ENCODE measurements at places on chromosomes 3 and 15.

DNA sequence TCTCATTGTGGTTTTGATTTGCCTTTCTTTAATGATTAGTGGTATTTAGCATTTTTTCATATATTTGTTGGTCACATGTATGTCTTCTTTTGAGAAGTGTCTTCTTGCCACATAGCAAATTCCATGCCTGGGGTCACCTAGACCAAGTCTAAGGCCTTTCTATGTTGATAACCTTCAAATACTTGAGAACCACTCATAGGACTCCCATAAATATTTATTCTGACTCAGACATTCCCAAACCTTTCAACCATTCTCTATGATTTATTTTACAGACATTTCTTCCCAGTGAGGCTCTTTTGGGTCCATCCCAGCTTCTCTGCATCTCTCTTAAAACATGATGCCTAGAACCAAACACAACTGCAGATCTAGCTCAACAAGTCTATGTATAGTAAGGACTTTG lies 69.2 kb downstream of the ATP8B4 start:
- no peak for DNase-seq

DNA sequence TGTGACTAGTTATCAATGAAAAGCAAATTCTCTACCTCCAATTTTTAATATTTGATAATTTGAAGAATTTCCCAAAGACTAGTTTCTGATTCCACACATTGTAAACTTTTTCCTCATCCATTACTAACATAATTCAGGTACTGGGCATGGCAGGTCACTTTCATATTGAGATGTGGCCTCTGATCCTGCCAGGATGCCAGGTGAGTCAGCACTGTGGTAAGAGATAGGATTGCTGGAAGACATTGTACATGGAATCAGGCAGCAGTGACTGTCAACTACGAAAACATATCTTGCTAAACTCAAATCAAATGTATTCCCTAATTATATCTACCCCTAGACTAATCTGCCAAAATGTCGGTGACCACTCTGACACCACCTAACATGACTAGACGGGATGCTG lies 33.2 kb upstream of the POU1F1 start:
- no peak for DNase-seq

DNA sequence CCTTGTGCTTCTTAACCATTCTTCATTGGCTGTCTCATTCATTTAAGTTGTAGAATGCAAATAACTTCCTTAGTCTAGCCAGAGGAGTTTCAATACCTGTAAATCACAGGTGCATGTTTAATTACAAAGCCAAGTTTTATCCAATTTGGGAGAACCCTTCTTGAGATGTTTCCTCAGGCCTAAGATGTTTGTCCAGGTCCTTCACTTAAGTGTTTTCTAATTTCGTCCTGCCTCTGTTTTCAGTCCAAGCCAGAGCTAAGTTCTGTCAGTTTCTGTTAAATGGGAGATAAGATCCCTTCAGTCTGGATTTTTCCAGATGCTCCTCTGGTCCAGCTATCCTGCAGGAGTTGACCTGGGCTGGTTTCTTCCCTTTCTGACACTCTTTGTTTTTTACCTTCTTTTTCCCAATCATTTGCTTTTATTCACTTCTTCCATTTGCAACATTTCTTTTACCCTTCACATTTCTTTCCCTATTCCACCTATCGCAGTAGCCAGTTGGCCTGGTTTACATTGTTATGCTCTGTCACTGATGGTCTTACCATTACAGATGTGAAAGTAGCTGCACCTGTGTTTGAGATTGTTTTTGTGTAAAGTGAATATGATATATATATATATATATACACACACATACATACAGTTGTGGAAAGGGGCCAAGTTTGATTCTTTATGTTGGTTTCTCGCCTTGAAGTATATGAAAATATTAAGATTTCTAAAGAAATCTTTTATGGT lies 34.5 kb downstream of the EIF2AK4 start:
- no peak for DNase-seq

GRCh38 chr3:138937690-138938055 lies 9.3 kb downstream of the FOXL2 start:
- no peak for DNase-seq

- no peak for DNase-seq
Observed at GRCh38 chr15:71148048-71148447, 32.8 kb downstream of the THSD4 start.

- no peak for DNase-seq
Observed at GRCh38 chr15:71275566-71276335, 160.5 kb downstream of the THSD4 start.

DNA sequence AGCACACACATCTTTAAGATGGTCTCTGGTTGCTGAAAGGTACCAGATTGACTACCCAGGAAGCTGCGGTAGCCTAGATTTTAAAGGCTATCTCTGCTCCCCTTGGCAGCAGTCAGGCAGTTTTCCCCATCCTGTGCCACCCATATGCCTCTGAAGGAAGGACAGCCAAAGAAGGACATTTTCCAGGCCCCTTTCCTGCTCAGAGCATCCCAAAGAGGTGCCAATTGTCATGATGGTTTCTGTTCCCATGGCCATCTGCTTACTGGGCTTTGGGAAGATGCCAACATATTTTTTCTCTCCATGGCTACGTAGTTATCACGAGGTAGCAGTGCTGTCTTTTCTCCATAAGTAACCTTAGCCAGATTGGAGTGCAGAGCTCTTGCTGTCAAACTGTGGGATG lies 39.7 kb downstream of the UNC13C start:
- DNase-seq, result no peak

DNA sequence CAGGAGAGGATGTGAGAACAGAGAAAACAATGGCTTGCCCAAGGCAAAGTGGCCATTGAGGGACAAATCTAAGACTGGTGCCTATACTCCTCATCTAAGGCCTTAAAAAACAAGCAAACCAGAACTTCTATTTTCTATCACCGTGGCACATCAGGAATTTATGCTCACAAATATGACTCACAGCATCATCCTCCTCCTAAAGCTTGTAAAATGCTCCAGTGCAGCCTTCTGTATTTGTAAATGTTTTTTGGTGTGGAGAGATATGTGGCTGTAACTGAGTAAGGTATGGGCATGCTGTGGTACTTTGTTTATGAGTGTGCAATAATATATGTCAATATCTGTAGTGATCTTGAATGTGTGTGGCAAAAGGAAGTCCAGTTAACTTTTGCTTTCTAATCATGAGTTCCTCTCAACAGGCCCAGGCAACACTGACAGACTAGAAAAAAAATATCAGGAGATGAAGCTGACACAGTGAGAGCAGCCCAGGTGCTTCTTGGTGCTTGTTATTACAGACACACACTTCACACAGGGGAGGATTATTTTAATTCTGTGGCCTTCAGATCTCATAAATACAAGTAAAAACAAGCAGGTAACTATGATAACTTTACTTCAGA lies 60.3 kb downstream of the CTNNB1 start:
- DNase-seq, result no peak

GRCh38 chr3:187719628-187720336 lies 17.4 kb upstream of the RTP2 start:
- DNase-seq, result no peak

DNA sequence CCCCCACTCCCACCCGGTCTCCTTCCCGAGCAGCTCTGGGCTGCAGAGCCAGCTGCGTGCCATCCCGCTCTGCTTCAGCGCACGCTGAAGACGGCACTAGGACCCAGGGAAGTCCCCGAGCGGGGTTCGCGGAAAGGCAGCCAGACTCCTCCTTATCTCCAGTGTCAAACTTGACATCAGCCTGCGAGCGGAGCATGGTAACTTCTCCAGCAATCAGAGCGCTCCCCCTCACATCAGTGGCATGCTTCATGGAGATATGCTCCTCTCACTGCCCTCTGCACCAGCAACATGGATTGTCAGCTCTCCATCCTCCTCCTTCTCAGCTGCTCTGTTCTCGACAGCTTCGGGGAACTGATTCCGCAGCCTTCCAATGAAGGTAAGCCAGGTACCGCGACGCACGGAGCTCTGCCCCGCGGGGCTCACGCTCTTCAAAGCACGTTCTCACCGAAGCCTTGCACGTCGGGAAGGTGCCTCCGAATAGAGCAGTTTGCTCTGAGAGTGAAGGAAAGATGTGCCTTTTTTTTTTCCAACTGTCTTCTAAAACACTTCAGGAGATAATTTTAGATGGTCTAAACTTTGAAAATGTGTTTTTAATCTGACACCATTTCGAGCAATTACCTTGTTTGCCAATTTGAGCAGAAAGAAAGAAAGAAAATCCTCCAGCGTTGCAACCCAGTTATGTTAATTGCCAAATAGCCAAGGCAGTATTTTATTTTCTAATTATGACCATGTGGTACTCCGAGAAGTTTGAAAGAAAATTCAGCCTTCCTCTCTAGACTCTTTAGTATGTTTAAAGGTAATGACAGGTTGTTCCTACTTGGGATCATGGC lies at the start of gene EPHA3:
Gene EPHA3 (plus strand): TSS at position 161 of the 830 bp plus-strand sequence. CDS start 128 bp downstream, at position 289.
- DNase-seq, result no peak

DNA sequence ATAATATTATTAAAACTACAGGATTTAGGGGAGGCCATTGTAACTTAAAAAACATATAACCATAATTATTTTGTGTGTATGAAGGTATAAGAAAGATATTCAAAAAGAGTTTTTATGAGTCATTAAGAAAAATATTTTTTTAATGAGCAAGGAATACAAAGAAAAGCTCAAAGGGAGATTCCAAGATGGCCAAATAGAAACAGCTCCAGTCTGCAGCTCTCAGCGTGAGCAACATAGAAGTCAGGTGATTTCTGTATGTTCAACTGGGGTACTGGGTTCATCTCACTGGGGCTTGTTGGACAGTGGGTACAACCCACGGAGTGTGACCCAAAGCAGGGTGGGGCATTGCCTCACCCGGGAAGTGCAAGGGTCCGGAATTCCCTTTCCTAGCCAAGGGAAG lies 336.1 kb downstream of the TBL1XR1 start:
- DNase-seq, result no peak

DNA sequence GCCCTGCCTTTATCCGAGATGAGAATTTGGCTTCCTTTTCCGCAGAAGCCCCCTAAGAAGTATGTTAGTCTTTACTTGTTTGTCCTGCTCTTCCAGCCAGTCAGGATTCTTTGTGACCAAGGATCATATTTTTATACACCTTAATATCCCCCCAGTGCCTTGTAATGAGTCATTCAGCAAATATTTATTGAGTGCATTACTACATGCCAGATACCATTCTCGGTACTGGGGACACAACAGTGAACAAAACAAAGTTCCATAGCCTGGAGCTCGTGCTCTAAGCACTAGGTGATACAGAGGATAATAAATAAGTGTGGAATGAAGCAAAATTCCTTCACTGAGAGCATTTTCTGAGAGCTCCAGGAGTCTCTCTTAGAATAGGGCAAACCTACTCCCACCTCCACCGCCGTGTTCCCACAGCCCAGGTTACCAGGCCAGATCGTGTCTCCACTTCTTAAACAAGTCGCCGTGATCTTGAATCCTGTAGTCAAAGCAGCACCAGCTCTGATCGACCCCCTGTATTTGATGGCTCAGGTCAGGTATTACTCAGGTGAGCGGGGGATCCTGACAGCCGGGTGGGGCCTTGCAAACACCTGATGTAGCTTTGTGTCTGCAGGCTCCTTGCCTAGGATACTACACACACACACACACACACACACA lies 18.5 kb downstream of the TTC21A start:
- DNase-seq, result no peak

DNA sequence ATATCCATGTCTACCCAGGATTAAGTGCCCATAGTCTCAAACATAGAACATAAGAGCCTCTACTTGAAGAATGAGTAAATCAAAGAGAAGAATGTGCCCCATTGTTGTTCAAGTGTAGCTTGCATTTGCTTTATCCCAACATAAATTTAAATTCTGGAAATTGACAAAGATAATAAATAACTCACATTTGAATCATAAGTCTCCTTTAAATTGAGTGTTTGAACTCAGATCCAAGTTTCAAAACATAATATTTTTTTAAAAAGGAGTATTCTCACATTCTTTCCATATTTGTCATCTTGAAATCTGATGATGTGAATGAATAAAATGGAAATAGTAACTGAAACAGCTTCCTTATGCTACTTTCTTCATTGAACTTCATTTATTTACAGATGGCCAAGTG lies 135.2 kb downstream of the MECOM start:
- no peak for DNase-seq

DNA sequence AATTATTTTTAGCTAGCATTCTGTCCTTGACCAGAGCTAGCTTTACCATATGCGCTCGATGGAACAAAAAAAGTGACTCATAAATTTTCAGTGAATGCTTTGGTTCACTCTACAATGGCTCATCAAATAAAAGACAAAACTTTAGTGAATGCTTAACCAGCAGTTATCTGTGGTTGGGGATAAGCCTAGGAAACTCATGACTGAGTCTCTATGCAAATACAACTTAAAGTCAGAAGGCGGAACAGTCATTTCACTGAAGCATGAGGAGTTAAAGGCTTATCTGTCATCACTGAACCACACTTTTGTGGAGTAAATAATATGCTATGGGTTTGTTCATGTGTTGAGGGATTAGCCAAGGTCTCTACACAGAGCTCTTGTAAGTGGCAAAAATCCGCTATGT lies 308.4 kb downstream of the SQOR start:
- no peak for DNase-seq

GRCh38 chr3:13674538-13675185 lies 125.7 kb downstream of the FBLN2 start:
- no peak for DNase-seq

DNA sequence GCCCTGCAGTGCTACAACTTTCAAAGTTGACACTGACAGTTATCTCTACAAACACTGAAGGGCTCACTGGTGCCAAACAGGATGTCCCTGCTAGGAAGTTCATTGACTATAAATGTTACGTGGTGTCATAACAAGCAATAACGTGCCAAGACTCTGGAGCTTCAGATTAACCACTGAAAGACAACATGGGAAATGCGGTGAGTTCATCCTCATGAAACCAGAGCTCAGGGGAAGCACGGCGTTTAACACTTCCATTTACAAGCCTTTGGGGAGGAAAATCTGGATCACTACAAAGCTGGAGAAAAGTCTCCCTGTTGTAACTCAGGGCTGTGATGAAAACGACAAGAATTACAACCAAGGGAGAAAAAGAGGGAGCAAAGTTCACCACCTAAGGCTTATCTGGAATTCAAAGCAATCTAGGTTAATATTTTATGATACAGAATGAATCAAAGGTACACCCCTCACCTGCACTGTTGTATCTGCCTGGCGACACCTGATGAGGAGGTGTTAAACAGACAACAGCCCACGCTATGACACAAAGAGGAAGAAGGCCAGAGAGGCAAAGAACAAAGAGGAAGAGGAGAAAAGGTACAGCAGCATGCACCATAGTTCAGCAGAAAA lies 27.0 kb downstream of the SHQ1 start:
- no peak for DNase-seq

- no peak for DNase-seq
Observed at GRCh38 chr3:104367000-104367399, 999.7 kb upstream of the ALCAM start.

All from NCI-H510A (cell line).